Dermis microvascular lymphatic vessel endothelial cell (primary cell): ENCODE measurements at places on chromosomes 4 and X. TPM values are rescaled to one million over a fixed set of nuclear protein-coding genes. Genes with fewer than 3 reads are reported as not detected.

SPATA4 gene
- not detected in 2 replicates for total RNA-seq

SMIM10L2A gene
- total RNA-seq, result 0.90 and 1.6 TPM in 2 replicates

TMEM33 gene
- 36.5 and 49.9 TPM in 2 replicates for total RNA-seq

SMIM10 gene
- total RNA-seq, result 1.5 and 1.9 TPM in 2 replicates

HHIP gene
- 90.9 and 127 TPM in 2 replicates for total RNA-seq

MAP3K15 gene
- total RNA-seq, result under 0.01 and 0.13 TPM in 2 replicates

WDFY3 gene
- 67.5 and 85.6 TPM in 2 replicates for total RNA-seq

TRIM75 gene
- not detected in 2 replicates for total RNA-seq

SMR3B gene
- not detected in 2 replicates for total RNA-seq

ADH1B gene
- 0.13 TPM in 2 replicates for total RNA-seq

SERPINA7 gene
- total RNA-seq, result not detected in 2 replicates

GPR82 gene
- not detected in 2 replicates for total RNA-seq

SEL1L3 gene
- total RNA-seq, result 62.3 and 74.6 TPM in 2 replicates

MAGED2 gene
- total RNA-seq, result 144 and 263 TPM in 2 replicates

FGB gene
- not detected in 2 replicates for total RNA-seq

ZNF157 gene
- total RNA-seq, result not detected in 2 replicates

REELD1 gene
- total RNA-seq, result not detected in 2 replicates

AWAT2 gene
- 0.38 and 0.51 TPM in 2 replicates for total RNA-seq

LEF1 gene
- total RNA-seq, result 0.13 TPM in 1 of 2 replicates, not detected in the other

VCX3A gene
- not detected in 2 replicates for total RNA-seq

FAM156B gene
- total RNA-seq, result 3.6 and 7.6 TPM in 2 replicates

CLTRN gene
- total RNA-seq, result under 0.01 TPM in 1 of 2 replicates, not detected in the other

HELT gene
- not detected in 2 replicates for total RNA-seq

VCX3B gene
- not detected in 2 replicates for total RNA-seq

CXorf49 gene
- not detected in 2 replicates for total RNA-seq

MTNR1A gene
- not detected in 2 replicates for total RNA-seq

NDP gene
- under 0.01 TPM in 2 replicates for total RNA-seq

WAS gene
- total RNA-seq, result 0.25 TPM in 1 of 2 replicates, not detected in the other

GPR143 gene
- total RNA-seq, result 2.3 and 3.7 TPM in 2 replicates

SLBP gene
- 49.3 and 56.8 TPM in 2 replicates for total RNA-seq

FRMPD3 gene
- not detected in 2 replicates for total RNA-seq

MFAP3L gene
- 2.4 and 15.2 TPM in 2 replicates for total RNA-seq

AGA gene
- total RNA-seq, result 28.2 and 34.0 TPM in 2 replicates

L1CAM gene
- total RNA-seq, result 0.13 TPM in 2 replicates
